ENCODE measurements at places on chromosomes 4 and X.

DNA sequence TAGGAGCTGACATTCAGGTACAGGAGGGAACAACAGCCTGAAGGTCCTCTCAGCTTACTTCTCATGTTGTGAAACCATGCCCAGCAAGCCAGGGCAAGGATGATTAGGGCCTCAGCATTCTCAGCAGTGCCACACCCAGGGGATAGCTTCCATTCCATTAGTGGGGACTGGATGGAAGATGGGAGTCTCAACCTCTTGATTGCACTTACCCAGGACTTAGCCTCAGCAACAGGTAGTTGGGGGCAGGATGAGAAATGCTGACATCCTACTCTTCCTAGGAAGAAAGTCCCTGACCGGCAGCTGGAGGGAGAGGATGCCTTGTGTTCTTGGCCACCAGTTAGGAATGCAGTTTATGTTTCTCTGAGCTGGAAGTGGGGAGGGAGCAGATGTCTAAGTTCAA lies 8.8 kb upstream of the BEX3 start:
- DNase-seq = no peak

DNA sequence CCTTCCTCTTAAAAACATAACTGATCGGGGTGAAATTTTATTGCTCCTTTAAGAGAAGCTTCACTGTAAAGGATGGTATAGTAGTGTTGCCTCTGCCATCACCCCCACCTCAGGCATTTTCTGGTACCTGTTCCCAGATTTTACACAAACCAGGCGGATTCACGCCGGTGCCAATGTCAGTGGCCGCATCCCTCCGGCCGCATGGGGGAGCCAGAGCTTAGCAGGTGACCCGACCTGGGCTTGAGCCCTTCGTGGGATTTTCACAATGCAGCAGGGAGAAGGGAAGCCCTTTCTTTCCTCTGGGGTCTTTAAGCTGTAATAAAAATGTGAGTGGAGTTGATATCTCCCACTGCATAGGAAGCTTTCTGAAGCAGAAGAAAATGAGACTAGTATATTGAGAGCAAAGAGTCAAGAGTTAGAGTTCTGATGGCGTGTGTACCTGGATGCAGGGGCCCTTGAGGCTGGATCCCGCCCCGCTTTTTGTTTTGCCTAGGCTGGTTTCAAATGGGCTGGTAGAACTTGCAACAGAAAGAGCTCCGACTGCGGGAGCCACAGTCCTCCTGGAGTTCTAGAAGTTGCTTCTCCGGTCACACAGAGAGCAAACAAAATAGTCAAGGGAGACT lies 59.4 kb downstream of the POLR2B start:
- DNase-seq = no peak

DNA sequence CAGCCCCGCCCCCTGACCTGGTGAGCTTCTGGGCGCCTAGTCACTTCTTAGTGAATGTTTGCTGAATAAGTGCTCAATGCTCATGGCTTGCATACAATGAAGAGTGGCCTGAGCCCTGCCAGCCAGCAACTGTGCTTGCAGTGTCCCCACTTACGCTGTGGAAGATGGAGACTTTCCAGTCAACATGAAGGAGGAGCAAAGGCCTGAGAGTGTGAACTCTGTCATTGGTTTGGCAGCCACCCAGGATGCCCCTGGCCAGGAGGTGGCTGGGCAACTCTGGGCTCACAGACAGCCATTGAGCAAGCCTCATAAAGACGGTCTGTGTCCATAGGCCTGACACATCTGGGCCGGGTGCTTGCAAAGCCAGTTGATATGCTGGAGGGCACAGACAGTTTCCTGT lies 72.1 kb upstream of the MAMLD1 start:
- no peak for DNase-seq

- DNase-seq = no peak
Measured at GRCh38 chr4:1983846-1984405, 24.8 kb downstream of the NELFA start.

DNA sequence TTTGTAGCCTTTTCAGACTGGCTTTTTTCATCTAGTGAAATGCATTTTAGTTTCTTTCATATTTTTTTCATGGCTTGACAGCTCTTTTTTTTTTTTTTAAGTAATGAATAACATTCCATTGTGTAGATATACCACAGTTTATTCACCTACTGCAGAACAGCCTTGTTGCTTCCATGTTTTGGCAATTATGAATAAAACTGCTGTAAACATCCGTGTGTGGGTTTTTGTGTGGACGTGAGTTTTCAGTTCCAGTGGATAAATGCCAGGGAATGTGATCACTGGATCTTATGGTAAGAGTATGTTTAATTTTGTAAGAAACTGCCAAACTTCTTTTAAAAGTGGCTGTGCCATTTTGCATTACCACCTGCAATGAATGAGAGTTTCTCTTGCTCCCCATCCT lies 160.8 kb downstream of the SOWAHB start:
- no peak for DNase-seq

GRCh38 chr4:127852661-127853060 lies 28.0 kb upstream of the PLK4 start:
- no peak for DNase-seq

GRCh38 chr4:84312426-84313012 lies 186.6 kb downstream of the NKX6-1 start:
- DNase-seq = no peak

DNA sequence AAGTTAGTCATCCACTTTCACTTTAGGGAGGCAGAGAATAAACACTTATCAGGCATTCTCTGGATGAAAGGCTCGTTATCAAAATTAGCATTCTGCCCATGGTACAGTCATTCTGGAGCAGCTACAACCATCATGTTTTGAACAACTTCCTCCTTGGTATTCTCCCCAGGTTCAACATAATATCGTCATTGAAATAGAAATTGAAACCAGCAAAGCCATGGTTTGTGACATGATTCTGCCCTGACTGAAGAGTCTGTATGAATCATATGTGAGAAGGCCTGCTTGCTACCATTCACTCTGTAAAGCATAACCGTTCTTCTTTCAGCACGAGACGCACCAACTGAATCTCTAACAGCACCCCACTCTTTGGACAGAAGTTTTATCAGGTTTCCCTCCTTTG lies 127.5 kb upstream of the RADX start:
- no peak for DNase-seq

GRCh38 chrX:74371425-74372222 lies 49.7 kb upstream of the SLC16A2 start:
- no peak for DNase-seq

DNA sequence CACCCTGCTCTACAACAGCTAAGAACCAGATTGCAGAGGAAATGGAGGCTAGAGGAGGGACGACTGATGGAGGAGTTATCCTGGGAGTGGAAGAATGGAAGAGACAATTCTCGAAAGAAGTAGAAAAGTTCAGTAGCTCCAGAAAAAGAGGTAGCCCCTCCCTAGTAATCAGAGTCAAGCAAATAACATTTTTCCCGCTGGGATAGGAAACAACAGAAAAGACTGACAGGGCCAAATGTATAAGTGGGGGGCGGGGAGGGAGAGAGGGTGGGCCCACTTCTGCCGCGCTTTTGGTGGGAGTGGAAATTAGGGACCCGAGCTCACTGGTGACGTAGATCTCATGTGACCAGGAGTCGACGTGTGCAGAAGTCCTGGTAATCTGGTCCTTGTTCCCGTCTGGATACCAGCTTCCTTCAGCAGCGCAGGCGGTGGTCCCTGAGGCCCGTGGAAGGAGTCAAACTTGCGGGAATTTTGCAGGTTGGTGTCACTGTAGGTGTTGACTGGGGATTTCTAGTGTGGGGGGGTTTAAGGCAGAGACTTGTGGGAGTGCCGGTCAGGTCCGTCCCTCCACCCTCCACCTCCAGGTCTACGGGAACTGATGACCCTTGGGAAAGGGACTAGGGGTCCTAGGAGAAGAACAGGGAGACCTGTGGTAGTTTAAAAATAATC lies at the start of gene TCEAL9:
Gene TCEAL9, plus strand, starts transcription at position 377 of the 669 bp plus-strand sequence. CDS start 1,179 bp downstream, outside the sequence.
- DNase-seq = no peak

GRCh38 chrX:76827672-76828071 lies 400.2 kb downstream of the MAGEE1 start:
- DNase-seq = no peak

DNA sequence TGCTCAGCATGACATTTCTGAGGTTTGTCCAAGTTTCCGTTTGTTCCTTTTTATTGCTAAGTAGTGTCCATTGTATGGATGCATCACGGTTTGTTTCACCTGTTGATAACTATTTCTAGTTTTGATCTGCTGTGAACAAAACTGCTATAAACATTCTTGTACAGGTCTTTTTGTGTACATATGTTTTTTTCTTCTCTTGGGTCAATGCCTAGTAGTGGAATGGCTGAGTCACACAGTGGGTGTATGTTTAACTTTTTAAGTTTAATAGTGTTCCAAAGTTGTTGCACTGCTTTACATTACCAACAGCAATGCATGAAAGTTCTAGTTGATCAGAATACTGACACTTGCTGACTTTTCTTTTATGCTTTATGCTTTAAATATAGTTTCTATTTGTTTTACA lies 76.7 kb downstream of the MAOB start:
- no peak for DNase-seq

DNA sequence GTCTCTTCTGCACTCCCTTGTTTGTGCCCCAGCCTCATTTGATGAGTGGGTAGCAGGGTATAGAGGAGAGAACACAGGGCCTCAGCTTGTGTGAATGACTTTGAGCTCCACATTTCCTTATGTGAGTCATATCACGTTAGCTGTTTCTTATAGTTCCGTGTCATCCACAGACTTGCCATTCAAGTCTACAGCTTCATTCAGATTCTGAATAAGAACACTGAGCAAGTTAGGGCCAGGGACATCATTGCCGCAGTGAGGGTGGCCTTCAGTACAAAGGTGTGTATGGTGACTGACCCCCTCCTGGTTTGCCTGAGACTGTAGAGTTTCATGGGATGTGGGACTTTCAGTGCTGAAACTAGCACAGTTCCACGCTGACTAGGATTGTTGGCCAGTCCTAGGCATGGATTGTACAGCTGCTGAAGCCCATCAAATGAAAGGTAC lies 23.6 kb downstream of the KLF3 start:
- no peak for DNase-seq

DNA sequence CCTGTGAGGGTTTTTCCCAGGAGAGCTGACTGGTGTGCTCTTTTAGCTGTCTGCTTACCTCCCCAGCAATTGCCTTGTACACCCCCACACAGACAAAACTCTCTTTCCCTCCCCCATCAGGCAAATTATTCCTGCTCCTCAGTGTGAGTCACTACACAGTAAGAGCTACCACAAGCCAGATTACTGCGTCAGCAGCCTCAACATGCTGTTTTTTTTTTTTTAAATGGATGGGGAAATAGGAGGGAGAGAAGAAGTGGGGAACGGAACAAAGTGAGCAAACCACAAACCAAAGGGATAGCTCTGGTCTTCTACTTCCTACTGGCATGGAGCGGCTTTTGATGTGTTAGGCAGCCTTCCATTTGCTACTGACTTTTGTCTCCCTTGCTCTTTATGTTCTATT lies 107.5 kb upstream of the ACSL4 start:
- DNase-seq = no peak

- DNase-seq = no peak
Measured at GRCh38 chr4:16157609-16158503, 68.4 kb downstream of the TAPT1 start.

DNA sequence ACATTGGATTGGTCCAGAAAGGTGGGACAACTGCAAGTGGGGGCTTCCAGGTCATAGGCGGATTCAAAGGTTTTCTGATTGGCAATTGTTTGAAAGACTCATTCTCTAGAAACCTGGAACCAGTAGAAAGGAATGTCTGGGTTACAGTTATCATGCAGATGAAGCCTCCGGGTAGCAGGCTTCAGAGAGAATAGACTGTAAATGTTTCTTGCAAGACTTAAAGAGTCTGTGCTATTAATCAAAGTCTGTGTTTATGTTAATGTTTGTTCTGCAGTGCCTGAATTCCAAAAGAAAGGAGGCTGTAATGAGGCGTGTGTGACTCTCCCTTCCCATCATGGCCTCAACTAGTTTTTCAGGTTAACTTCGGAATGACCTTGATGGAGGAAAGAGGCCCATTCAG lies 43.9 kb upstream of the GC start:
- DNase-seq = no peak

DNA sequence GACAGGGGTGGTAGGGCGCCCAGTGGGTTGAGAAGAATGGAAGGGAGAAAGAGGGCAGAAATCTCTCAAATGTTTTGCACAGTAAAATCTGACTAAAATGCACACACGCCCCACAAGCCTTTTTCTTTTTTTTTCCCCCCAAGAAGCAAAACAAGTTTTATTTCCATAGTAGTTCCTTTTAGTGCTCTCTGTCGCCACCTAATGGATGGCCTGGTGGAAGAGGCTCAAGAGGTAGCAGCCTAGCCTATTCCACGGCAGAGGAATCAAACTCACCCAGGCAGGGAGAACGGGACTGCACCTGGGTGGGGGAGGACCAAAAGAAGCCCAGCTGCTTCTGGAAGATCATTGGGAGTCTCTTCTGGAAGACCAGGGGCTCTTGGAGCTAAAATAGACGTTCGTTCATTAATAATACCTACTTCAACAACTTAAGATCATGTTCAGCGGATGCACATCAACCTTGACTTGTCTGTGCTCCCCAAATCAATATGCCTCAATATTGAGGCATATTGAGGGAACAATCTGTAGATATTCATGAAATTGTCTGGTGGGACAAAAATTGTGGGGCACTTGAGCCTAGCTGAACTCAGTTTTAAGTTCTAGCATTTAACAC lies 31.6 kb upstream of the IRAK1 start:
- DNase-seq = peak; percentile 26

GRCh38 chr4:7415927-7416686 lies 18.6 kb downstream of the PSAPL1 start:
- DNase-seq = no peak

- no peak for DNase-seq
Measured at GRCh38 chr4:6509587-6509986, 37.2 kb upstream of the PPP2R2C start.

GRCh38 chrX:94178145-94178788 lies 504.3 kb downstream of the FAM133A start:
- DNase-seq = no peak

DNA sequence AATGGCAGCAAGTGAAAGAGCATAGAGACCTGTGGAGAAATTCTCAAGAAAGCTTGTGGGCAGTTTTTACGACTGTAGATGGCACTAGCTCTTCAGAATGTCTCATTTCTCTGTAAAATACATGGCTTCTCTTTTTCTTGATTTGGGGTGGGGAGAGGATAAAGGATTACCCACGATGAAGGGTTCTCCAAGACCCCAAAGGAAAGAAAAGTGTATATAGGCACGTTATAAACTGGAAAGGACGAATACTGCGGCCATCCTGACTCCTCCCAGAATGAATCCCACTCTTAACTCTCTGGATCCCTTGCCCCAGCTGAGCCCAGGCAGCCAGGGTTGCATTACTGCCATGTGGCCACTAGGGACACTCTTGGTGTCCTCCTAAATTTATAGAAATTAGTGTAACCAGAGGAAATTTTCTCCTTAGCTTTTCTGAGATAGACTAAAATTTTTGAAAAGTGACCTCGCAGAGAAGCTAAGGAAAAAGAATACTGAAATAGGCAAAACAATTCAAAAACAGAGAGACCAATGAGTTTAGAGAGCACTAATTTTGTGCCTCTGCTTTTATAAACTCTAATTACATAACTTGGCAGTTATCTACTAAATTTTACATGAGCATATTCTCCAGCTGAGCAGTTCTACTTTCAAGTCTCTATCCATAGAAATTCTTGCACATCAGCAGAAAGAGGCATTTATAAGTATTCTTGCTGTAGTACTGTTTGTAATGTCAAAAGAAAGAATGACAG lies 37.8 kb upstream of the PCDH19 start:
- no peak for DNase-seq

Data from stimulated activated CD4-positive, alpha-beta T cell treated with anti-CD3 and anti-CD28 coated beads, Interleukin-1b, Interleukin-23, amount 100 ng/mL, for 1 hour (primary cell).